ENCODE measurements at places on chromosomes 3 and 15. TPM values are rescaled to one million over a fixed set of nuclear protein-coding genes. Genes with fewer than 3 reads are reported as not detected.

DNA sequence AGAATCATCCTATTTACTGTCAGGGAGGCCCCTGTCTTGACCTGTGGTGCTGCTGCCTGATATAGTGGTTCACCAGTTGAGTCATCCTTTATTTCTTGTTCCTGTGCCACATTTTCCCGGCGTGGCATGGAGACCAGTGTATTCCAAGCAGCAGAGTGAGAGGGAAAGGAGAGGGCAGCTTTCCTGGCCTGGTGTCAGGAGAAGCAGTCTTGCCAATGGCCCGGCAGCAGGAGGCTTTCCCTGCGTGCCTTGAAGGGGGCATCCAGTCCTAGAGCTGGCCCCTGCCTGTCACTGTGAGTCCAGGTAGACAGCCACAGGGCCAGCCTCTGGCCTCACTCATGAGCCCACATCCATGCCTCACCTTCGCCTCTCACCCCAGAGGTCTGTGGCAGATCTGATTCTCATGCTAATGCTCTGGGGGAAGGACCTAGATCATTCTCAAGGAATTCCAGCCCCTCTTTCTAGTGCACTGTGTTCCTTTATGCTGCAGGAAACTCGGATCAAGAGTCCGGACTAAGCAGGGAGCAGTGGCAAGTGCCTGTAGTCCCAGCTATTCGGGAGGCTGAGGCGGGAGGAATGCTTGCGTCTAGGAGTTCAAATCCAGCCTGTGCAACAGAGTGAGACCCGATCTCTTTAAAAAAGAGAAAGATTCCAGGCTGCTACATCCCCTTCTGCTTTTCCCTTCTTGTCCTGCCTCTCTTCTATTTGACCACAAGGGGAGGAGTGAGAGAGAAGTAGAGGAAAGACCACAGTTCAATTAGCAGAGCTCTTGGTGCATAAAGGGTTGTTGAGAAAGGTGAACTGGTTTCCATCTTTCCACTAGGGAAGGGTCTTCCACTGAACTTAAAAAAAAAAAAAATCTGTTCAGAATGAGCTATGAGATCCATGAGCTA lies 66.8 kb upstream of the HACD2 start:
- DNase-seq = no peak

DNA sequence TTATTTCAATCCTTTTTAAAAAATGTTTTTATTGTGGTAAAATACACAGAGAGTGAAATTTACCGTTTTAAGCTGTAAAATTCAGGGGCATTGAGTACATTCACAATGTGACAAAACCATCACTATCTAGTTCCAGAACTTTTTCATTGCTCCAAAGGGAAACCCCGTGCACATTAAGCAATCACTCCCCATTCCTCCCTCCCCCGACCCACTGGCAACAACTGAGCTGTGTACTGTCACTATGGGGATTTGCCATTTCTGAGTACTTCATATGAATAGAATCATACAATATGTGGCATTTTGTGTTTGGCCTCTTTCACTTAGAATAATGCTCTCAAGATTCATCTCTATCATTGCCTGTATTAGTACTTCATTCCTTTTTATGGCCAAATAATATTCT lies 45.5 kb upstream of the BOC start:
- DNase-seq = no peak

The LTF gene
- not detected for total RNA-seq

GRCh38 chr3:64225695-64226499 lies 631 bp upstream of the PRICKLE2 start:
- no peak for DNase-seq

- DNase-seq = no peak
Measured at GRCh38 chr3:17938313-17938712, 195.9 kb upstream of the TBC1D5 start.

DNA sequence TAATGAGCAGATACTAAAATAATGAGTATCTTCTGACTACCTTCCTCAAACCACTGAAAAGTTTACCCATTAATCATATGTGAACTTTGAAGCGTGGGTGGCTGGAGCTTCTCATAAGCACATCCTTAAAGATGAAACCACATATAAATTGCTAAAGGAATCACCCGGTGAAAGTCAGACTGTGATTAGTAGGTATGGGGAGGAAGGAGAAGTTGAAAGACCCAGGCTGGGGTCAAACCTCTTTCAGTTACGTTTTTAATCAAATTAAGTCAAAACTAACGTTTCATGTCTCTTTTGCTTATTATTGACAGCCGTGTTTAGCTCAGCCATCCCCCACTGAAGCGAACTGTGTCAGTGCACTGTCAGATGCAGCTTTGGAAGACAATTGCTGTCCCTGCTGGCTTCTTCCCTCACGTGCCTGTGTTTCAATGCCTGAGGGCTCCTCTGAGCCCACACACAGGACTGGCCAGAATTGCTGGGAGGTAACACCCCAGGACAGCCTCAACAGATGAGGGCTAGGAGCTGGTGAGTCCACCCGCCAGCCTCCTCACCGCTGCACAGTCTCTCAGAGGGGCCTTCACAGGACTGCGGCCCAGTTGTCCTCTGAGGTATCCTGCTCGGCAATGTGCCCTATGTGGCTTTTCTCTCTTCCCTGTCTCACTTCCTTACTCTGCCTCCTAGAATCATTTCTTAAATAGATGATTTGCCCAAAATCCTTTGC lies 29.3 kb upstream of the SH3BP5 start:
- no peak for DNase-seq

DNA sequence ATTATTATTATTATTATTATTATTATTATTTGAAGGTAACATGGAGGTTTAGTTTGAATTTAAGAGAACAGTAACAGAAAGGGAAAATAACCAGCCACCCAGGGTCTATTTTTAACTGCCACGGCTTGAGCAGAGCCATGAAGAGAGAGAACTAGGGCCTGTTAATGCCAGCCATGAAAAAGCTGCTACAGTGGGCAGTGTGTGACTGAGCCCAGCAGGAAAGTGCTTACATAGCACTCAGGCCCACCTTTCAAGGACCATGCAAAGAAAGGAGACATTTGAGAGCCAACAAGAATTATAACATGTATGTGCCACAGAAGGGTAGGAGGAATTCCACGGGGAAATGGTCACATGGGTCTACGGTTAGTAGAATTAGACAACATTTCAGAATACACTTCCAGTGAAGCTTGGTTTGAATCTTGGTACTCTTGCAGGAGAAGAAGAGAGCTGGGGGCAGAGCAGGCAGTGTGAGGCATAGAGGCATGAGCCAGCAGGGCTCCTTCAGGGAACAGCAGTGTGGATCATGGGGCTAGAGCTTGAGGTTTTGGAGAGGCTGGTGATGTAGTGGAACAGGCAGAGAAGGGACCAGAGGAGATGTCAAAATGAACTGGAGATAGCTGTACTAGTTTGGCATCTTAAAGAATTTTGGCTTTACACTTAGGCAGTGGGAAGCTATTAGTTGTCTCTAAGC lies 140.7 kb downstream of the CMSS1 start:
- no peak for DNase-seq

DNA sequence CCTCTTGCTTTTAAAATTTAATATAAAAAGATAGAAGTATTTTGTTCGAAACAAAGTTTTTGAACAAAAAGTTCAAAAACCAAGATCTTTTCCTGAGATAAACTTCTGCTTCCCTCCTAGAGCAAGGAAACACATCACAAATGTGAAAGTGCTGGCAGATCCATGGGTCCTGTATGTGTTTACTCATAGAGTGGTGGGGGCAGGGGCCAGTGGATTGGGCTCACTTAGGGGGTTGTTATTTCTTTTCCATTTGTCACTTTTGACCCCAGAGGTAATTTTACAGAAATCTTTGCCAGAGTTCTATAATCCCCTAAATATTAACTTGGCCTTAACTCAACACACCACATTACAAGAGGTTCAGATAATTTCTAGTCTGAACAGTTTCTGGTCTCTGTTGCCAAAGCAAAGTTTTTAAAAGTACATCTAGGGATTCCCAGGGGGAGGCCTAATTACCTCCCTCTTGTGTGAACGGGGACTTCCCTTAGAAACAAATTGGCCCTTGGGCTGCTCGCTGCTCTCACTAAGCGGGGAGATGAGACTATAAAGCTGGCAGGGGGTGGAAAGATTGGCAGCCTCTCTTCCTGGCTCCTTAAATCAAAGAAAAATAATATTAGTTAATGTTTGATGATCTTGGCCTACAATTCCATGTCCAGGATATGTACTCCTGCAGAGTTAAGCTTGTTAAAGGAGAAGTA lies 66.8 kb upstream of the PTX3 start:
- DNase-seq = no peak

The ROBO2 gene
- not detected for total RNA-seq

The TMCO5A gene
- not detected for total RNA-seq

All from natural killer cell (primary cell).